Bladder microvascular endothelial cell (primary cell): ENCODE measurements at places on chromosomes 4 and X. TPM values are rescaled to one million over a fixed set of nuclear protein-coding genes. Genes with fewer than 3 reads are reported as not detected.

The TEX13B gene
- total RNA-seq = not detected in 2 replicates

The UNC5C gene
- under 0.01 and 0.13 TPM in 2 replicates for total RNA-seq

The GATA1 gene
- not detected in 2 replicates for total RNA-seq

The CYSLTR1 gene
- total RNA-seq = 0.81 TPM in 1 of 2 replicates, not detected in the other

The CSAG3 gene
- not detected in 2 replicates for total RNA-seq

The TNIP3 gene
- 0.25 and 0.32 TPM in 2 replicates for total RNA-seq

The NXF3 gene
- total RNA-seq = not detected in 2 replicates
